NCI-H446 treated with DMSO at 0.1 percent for 48 hours (cell line): ENCODE measurements at places on chromosomes 7 and 10.

DNA sequence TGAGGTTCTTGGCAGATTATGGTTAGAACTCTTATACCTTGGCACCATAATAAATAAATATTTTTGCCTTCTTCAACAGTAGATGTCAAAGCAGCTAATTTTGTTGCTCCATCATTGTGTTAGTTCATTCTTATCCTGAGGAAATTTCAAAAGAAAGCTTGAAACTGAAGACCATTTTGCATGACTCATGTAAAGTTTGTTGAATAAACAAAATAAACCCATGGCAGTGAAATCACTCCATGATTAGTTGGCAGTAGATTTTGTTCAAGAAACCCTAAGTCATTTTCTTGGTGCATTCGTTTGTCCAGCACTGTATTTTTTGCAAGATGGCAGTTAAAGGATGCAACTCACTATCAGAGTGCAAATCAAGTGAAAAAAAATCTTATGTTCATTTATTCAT, 91.6 kb downstream of the HECW1 start:
- DNase-seq, result no peak

DNA sequence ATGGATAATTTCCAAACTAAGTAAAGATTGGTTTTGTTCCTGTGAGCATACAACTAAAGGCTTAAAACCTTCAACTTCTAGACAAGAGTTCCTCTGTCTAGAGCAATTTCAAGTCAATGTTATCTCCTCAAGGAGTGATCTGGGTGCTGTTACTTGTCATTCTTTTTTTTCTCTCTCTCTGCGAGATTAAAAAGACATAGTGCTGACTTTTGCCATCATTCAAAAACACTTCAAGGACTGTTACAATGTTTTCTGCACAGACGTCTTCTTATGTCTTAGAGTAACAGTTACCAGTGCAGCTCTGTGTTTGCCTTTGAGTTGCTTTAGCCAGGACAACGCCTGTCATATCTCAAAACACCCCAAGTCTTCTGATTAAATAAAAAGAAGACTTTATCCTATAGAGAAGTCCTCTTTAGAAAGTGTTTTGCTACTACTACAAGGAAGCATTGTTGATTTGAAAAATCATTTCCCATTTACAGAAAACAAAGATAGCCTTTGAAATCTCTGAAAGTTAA, 263.5 kb upstream of the FERD3L start:
- DNase-seq, result no peak

- no peak for DNase-seq
Measured at GRCh38 chr10:12376211-12376610, 26.9 kb downstream of the CAMK1D start.

DNA sequence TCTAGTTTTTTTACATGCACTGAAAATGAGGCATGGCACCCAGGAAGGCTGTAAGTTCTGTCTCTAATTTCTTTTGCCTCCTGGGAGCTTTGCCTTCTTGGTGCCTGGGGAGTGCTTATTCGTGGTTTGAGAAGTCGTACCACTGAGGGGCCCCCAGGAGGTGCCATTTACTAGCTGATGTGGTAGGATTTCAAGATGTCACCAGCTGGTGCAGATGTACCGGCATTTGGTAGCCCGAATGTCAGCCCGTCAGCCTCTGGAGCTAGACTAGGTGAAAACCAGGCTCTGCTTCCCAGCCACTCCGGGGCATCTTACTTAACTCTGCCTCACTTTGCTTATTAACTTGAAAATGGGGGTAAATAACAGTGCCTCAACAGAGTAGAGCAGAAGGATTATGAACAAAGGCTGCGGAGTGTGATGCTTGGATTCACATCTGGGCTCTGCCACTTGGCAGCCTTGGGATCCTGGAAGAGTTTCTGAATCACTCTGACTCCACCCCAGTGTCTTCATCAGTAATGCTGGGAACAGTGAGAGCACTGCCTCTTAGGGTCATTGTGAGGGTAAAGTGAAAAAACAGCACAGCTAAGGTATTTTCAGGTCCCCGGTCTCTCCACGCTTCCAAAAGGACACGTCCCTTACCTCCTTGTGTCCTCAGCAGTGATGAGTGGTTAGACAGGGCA, 31.4 kb upstream of the BTBD16 start:
- DNase-seq, result no peak
